NCI-H146 (cell line): ENCODE measurements at places on chromosomes 4 and X.

- DNase-seq: no peak
Measured at GRCh38 chr4:94412658-94413038, 39.1 kb upstream of the PDLIM5 start.

- no peak for DNase-seq
Measured at GRCh38 chr4:86338989-86339388, 20.9 kb downstream of the MAPK10 start.

- DNase-seq: no peak
Measured at GRCh38 chr4:81221303-81222081, 6.5 kb upstream of the PRKG2 start.

- DNase-seq: no peak
Measured at GRCh38 chr4:138056541-138056940, 185.6 kb downstream of the SLC7A11 start.
